CMK (cell line): ENCODE measurements at places on chromosomes 7 and 10.

- no peak for DNase-seq
Observed at GRCh38 chr7:130825819-130826218, 91.8 kb upstream of the KLF14 start.

GRCh38 chr10:32205670-32206069, 141.3 kb downstream of the EPC1 start:
- DNase-seq = no peak

DNA sequence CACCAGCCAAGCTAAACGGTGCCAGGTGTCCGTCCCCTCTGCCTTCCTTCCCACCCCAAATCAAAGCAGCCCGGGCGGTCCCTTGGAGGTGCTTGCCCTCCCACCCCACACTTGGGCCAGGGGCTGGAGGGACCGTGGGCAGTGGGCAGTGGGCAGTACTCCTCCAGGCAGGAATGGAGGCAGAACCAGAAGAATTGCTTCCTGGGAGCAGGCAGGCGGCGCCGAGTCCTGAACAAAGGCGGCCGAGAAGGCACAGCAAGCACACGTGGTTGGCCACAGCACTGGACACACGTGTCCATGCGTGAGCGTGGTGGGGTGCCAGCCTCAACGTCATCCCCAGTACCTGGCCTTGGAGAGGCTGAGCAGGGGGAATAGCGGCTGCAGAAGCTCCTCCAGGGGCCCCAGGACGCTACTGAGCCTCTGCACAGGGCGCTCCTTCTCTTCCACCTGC, 48.4 kb upstream of the NKX6-2 start:
- no peak for DNase-seq

- no peak for DNase-seq
Observed at GRCh38 chr10:14698111-14698828, 76.4 kb downstream of the FAM107B start.

DNA sequence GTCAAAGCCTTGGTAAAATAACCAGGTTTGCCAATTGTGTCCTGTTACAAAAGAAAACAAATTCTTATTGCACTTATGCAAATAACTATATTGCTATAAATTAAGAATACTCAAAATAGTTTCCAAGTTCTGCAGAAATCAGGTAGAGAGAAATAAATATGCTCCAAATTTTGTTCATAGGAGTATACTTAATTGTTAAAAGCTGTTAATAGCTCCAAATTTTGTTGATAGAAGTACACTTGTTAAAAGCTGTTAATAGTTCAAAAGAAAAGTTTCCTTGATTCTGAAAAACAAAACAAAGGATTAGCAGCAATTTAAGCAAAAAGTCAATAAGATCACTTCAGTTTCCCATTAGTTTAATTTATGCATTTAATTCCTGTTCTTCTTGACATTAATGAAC, 46.4 kb upstream of the ZNF138 start:
- DNase-seq = no peak

- DNase-seq = no peak
Observed at GRCh38 chr10:112218036-112218390, 34.4 kb upstream of the GPAM start.

GRCh38 chr7:114977277-114977676, 55.4 kb downstream of the MDFIC start:
- no peak for DNase-seq
